A549 treated with AZD2906 at 1 μM for 4 hours (cell line): ENCODE measurements at places on chromosomes 16 and 17. TPM values are rescaled to one million over a fixed set of nuclear protein-coding genes. Genes with fewer than 3 reads are reported as not detected.

The ODF4 gene
- total RNA-seq: not detected in 5 replicates

The GNPTG gene
- 23.0 to 38.6 TPM (median 34.7 TPM) in 5 replicates for total RNA-seq

The RNU2-1 gene
- total RNA-seq: not detected in 5 replicates

The TMEM235 gene
- not detected in 5 replicates for total RNA-seq

The TBC1D26 gene
- total RNA-seq: not detected in 5 replicates

The ARRB2 gene
- 45.4 to 63.2 TPM (median 52.9 TPM) in 5 replicates for total RNA-seq

The C16orf86 gene
- 0.08 to 0.15 TPM (median 0.12 TPM) in 4 of 5 replicates, not detected in the other for total RNA-seq

The ZFPM1 gene
- total RNA-seq: 3.1 to 7.2 TPM (median 6.4 TPM) in 5 replicates

The TUBB3 gene
- 197 to 265 TPM (median 257 TPM) in 5 replicates for total RNA-seq

The FAM171A2 gene
- 2.8 to 4.8 TPM (median 3.5 TPM) in 5 replicates for total RNA-seq

The KRT14 gene
- 0.07 to 0.11 TPM (median 0.08 TPM) in 4 of 5 replicates, not detected in the other for total RNA-seq

The C1QTNF8 gene
- 0.05 to 0.08 TPM in 2 of 5 replicates, not detected in the others for total RNA-seq

The CYGB gene
- 0.88 to 1.7 TPM (median 1.2 TPM) in 5 replicates for total RNA-seq

The CES4A gene
- 2.9 to 4.9 TPM (median 4.0 TPM) in 5 replicates for total RNA-seq

The SLC35G3 gene
- not detected in 5 replicates for total RNA-seq

The PLK1 gene
- total RNA-seq: 143 to 166 TPM (median 159 TPM) in 5 replicates

The KRTAP2-1 gene
- total RNA-seq: not detected in 5 replicates

The KRT37 gene
- not detected in 5 replicates for total RNA-seq

The MFAP4 gene
- 0.09 to 0.27 TPM (median 0.10 TPM) in 5 replicates for total RNA-seq

The EPX gene
- total RNA-seq: 0.03 TPM in 1 of 5 replicates, not detected in the others

The GPR139 gene
- not detected in 5 replicates for total RNA-seq

The CIBAR2 gene
- total RNA-seq: not detected in 5 replicates

The MYADML2 gene
- total RNA-seq: not detected in 5 replicates

The NT5C3B gene
- total RNA-seq: 98.7 to 110 TPM (median 105 TPM) in 5 replicates

The RCVRN gene
- total RNA-seq: not detected in 5 replicates

The SALL1 gene
- total RNA-seq: 0.23 to 0.71 TPM (median 0.44 TPM) in 5 replicates

The FAM20A gene
- 0.03 to 0.15 TPM (median 0.11 TPM) in 4 of 5 replicates, not detected in the other for total RNA-seq

The HOXB6 gene
- 3.5 to 5.2 TPM (median 4.3 TPM) in 5 replicates for total RNA-seq

The HS3ST2 gene
- total RNA-seq: not detected in 5 replicates

The BORCS6 gene
- total RNA-seq: 6.5 to 9.4 TPM (median 8.8 TPM) in 5 replicates

The ABCA6 gene
- 0.05 to 0.06 TPM in 2 of 5 replicates, not detected in the others for total RNA-seq

The LONP2 gene
- total RNA-seq: 23.6 to 31.2 TPM (median 28.7 TPM) in 5 replicates

The HSDL1 gene
- 17.5 to 19.9 TPM (median 17.8 TPM) in 5 replicates for total RNA-seq

The NOS2 gene
- total RNA-seq: 0.22 to 0.34 TPM (median 0.26 TPM) in 5 replicates

The KREMEN2 gene
- total RNA-seq: 1.4 to 2.0 TPM (median 1.8 TPM) in 5 replicates

The KCNJ12 gene
- total RNA-seq: 1.5 to 1.8 TPM (median 1.7 TPM) in 5 replicates

The ASGR2 gene
- 0.07 to 0.12 TPM in 2 of 5 replicates, not detected in the others for total RNA-seq

The FBXL16 gene
- total RNA-seq: 15.0 to 21.8 TPM (median 15.8 TPM) in 5 replicates
